ENCODE measurements at places on chromosomes 13 and 19. TPM values are rescaled to one million over a fixed set of nuclear protein-coding genes. Genes with fewer than 3 reads are reported as not detected.

The DBP gene
- total RNA-seq = 48.7 TPM

- H3K4me3 ChIP-seq = no peak within 1 kb of the TSS
- no peaks in the 10 kb centered on the region for H3K36me3 ChIP-seq
- H3K27ac ChIP-seq = no peak within 1 kb of the TSS
- H3K27me3 ChIP-seq = no peaks in the 10 kb centered on the region
- no peak for DNase-seq
Observed at GRCh38 chr19:47471733-47472457, at the start of gene SLC8A2. SLC8A2 (minus strand) TSS chr19:47471893; CDS start chr19:47466403, 5,490 bp downstream.

DNA sequence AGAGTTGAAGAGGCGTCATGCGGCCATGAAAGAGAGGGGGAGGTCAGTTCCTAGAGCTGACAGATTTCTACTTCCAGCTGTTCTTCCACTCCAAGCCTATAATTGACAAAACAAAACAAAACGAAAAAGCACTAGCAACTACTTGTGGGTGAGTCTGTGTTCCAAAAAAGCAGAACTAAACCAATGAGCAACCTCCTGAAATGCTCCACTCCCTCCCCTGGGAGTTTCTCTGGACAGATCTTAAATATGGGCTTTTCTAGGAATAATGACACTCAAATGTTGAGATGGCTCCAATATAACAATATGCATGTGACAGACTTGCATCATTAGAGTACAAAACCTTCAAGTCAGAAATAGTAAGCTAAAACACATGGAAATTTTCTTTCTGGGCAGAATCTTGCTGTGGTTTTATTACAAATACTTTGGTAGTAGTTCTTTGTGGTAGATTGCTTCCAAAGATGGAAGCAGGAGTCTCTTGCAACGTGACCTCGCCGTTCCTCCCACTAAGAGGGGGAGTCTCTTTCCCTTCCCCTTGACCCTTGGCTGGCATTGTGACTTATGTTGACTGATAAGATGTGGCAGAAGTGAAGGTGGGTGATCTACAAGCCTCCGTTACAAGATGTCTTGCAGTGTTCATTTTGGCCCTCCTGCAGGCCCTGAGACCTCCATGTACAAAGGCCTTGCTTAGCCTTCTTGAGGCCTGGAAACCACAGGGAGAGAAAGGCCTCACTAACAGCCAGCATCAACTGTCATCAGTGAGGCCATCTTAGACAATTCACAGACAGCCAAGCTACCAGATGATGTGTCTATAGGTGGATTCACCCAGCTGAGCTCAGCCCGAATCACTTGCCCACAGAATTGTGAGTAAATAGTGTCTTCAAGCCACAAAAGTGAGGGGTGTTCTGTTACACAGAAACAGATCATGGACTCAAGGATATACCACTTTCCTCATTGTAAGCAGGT lies 173.1 kb upstream of the RFC3 start:
- no peak for DNase-seq
- no peaks in the 10 kb centered on the region for H3K4me1 ChIP-seq
- peak overlapping the region; percentile 18 for H3K27ac ChIP-seq
- H3K36me3 ChIP-seq = no peaks in the 10 kb centered on the region

- no peak overlapping the region for H3K27ac ChIP-seq
- no peaks in the 10 kb centered on the region for H3K4me1 ChIP-seq
- H3K36me3 ChIP-seq = no peaks in the 10 kb centered on the region
- no peaks in the 10 kb centered on the region for H3K27me3 ChIP-seq
- no peak overlapping the region for H3K4me3 ChIP-seq
Observed at GRCh38 chr13:29761160-29761559, 89.3 kb downstream of the UBL3 start.

GRCh38 chr13:39816936-39817335 lies 161.5 kb downstream of the COG6 start:
- no peaks in the 10 kb centered on the region for H3K4me1 ChIP-seq
- no peaks in the 10 kb centered on the region for H3K36me3 ChIP-seq
- H3K27ac ChIP-seq = no peak overlapping the region
- no peak overlapping the region for H3K4me3 ChIP-seq

DNA sequence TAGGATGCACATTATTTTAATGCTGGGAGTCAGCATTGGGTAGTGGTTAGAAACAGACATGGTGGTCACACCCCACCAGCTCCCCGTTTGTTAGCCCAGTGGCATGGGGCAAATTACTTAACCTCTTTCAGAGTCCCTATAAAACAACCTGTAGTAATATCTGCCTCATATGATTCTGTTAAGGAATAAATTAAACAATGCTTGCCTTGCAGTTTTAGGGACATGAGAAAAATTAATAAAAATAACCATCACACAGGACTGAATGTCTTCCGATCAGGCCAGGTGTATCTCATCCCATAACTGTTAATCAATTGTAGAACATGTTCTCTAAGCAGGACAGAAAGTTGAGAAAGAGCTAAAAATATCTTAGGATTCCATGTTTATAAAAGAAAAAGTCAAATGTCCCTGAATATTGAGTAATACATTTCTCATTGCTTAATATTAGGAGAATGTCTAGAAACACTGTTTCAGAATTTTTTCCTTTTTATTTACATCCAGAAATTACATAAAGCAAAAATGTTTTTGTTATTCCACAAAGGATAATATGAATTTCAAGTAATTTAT lies 196.5 kb downstream of the GPC6 start:
- H3K4me3 ChIP-seq = no peak overlapping the region
- H3K36me3 ChIP-seq = peaks cover 4% of the 10 kb centered on the region
- no peaks in the 10 kb centered on the region for H3K4me1 ChIP-seq
- no peaks in the 10 kb centered on the region for H3K27me3 ChIP-seq
- no peak overlapping the region for H3K27ac ChIP-seq

The SPACA4 gene
- total RNA-seq = not detected

The FLT1 gene
- total RNA-seq = 14.0 TPM

GRCh38 chr13:96053003-96053703 lies at the start of gene UGGT2:
UGGT2 (minus strand) TSS chr13:96053401; CDS start chr13:96053312, 89 bp downstream.
- H3K4me1 ChIP-seq = no peaks in the 10 kb centered on the region
- H3K4me3 ChIP-seq = peak within 1 kb of the TSS; percentile 88
- DNase-seq = peak; percentile 94
- H3K27ac ChIP-seq = peak within 1 kb of the TSS; percentile 61
- H3K36me3 ChIP-seq = no peaks in the 10 kb centered on the region

The PSG11 gene
- total RNA-seq = not detected

The RUBCNL gene
- 10.9 TPM for total RNA-seq

DNA sequence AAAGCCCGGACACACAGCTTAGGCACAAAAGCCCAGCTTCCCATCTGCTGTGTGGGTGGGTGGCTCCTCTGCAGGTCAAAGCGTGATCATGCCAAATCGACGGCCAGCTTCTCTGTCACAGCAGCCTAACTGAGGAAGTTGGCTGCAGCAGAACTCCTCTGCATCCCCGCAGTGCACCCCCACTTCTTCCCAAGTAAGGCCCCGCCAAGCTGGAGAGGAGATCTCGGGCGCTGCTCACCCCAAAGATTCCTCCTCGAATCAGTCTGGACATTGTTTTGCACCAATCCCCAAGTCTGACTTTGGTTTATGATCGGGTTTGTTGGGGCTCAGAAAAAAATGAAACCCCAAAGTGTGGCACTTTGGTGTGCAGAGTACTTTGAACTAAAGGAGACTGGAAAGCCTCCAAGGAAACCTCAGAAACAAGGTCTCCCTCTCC lies 19.7 kb upstream of the CPB2 start:
- no peak for DNase-seq
- H3K27ac ChIP-seq = no peak overlapping the region
- no peak overlapping the region for H3K4me3 ChIP-seq
- H3K27me3 ChIP-seq = no peaks in the 10 kb centered on the region

DNA sequence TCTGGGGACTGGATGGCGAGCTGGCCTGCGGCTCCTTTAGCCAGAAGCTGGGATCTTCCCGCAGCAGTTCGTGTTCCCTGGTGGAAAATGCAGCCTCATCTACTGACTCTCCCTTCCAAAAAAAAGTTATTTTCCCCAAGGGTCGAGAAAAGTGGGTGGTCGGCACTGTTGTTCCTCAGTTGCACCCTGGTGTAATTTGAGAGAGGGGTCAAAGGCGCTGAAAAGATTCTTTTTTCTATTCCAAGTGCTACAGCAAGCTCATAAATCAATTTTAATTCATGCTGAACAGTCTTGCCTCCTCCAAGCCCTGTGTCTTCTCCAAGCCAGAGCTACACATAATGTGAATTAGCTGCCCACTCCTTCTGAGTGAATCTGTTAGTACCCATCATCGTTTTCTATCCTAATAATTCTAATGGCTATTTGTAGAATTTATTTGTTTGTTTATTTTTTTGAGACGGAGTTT lies 774 bp downstream of the SLC25A15 start:
- H3K27ac ChIP-seq = peak overlapping the region; percentile 81
- DNase-seq = no peak
- H3K4me1 ChIP-seq = no peaks in the 10 kb centered on the region

DNA sequence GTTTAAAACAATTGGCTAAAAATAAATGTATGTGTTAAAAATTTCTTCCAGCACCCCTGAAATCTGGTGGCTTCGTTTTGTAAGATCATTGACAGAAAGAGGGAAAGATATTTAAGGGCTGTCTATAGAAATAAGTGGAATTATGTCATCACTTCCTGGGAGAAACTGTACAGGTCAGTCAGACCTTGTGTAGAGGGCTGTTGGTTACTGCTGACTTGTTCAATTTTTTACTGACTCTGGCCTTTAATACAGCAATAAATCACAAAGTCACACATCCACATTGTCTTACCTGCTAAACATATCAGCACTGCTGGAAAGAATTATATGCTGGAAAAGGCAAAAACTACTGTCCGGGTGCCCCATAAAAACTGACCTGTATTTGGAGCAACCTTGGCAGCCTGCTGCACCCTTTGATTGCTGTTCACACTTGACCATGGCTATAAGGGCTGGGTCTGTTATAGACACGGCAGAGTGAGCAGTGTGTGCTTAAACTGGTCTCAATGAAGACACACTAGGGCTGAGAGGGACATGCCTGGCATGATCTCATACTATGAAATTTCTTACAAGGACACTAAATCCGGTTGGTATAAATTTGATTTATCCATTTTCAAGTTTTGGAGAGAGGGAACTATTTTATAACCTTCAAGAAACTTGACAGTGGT lies 162.1 kb downstream of the NHLRC3 start:
- DNase-seq = no peak
- no peak overlapping the region for H3K4me3 ChIP-seq
- H3K36me3 ChIP-seq = no peaks in the 10 kb centered on the region
- no peak overlapping the region for H3K27ac ChIP-seq
- no peaks in the 10 kb centered on the region for H3K27me3 ChIP-seq

The ZSCAN1 gene
- total RNA-seq = not detected

DNA sequence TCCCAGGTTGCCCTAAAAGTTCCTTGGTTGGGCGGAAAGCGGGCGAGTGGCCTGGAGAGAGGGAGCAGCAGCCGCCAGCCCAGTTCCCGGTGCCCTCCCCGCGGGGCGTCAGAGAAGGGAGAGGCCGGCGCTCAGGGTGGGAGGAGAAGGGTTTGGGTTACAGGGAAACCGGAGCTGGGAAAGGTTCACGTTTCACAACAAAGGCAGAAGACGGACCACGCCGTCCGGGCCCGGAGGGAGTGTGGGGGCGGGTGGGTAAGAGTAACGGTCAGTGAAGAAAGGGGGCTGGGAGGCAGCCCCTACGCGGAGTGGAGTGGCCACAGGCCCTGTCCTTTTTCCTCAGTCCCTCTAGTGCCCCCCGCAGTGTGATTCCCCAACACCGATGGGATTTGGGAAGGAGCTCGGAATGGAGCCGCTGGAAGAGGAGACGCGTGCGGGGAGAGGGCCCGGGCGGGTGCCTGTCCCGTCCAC lies 1.6 kb downstream of the SIX5 start:
- DNase-seq = peak; percentile 72
- H3K36me3 ChIP-seq = no peaks in the 10 kb centered on the region
- H3K27me3 ChIP-seq = no peaks in the 10 kb centered on the region

DNA sequence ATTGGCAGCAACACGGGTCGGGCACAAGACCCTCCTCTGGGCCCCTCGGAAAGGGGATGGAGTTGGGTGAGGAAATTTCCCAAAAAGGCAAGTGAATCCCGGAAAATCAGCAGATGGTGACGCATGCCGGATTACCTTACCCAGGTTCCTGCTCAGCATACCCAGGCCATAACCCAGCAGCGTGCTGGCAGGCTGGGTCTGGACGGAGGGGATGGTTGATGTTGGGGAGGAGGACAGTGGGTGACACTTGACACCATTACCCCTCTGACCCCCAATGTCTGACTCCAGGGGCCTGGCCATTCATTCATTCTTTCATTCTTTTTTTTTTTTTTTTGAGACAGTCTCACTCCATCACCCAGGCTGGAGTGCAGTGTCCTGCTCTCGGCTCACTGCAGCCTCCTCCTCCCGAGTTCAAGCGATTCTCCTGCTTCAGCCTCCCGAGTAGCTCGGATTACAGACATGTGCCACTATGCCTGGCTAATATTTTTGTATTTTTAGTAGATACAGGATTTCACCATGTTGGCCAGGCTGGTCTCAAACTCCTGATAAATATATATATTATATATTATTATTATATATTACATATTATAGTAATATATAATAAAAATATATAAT lies 799 bp downstream of the PVR start:
- no peaks in the 10 kb centered on the region for H3K36me3 ChIP-seq
- H3K27ac ChIP-seq = peak overlapping the region; percentile 69
- no peak for DNase-seq
- H3K4me3 ChIP-seq = peak overlapping the region; percentile 56
- H3K4me1 ChIP-seq = peaks cover 8% of the 10 kb centered on the region

- DNase-seq = no peak
- H3K27me3 ChIP-seq = no peaks in the 10 kb centered on the region
- peaks cover 3% of the 10 kb centered on the region for H3K4me1 ChIP-seq
- H3K27ac ChIP-seq = no peak overlapping the region
- H3K36me3 ChIP-seq = no peaks in the 10 kb centered on the region
- H3K4me3 ChIP-seq = no peak overlapping the region
Observed at GRCh38 chr13:52852444-52852843, 4.0 kb upstream of the PCDH8 start.

DNA sequence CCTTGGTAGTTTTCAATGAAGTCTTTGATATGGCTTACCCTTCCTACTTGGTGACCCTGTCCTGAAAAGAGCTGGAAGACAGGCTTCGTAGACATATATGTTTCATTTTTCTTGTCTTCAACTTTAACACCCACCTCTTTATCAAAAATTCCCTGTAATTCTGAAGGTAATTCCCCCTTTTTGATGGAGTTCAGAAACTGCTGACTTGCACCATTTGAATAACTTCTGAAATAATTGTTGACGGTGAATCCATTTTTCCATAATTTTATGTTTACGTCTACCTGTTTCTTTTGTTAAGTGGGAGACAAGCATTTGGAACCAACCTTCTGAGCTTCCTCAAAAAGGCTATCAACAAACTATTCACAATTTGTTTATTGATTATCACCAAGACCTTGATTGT lies 14.6 kb upstream of the ZNF177 start:
- H3K4me3 ChIP-seq = no peak overlapping the region
- H3K4me1 ChIP-seq = no peaks in the 10 kb centered on the region
- H3K27me3 ChIP-seq = no peaks in the 10 kb centered on the region
- H3K27ac ChIP-seq = no peak overlapping the region
